ENCODE measurements at places on chromosomes 7 and 10. TPM values are rescaled to one million over a fixed set of nuclear protein-coding genes. Genes with fewer than 3 reads are reported as not detected.

Gene DNAH11
- total RNA-seq = 1.8 TPM

Gene RBP3
- total RNA-seq = not detected

Gene FLNC
- total RNA-seq = 1,540 TPM

Gene RAPGEF5
- 83.7 TPM for total RNA-seq

Gene ADAMTS14
- 12.6 TPM for total RNA-seq

Gene LIPJ
- 0.21 TPM for total RNA-seq

Measured in tongue (tissue), 3 donors.